Fibroblast of lung (primary cell): ENCODE measurements at places on chromosomes 6 and 20. TPM values are rescaled to one million over a fixed set of nuclear protein-coding genes. Genes with fewer than 3 reads are reported as not detected.

GRCh38 chr6:87408721-87409155 is 966 bp downstream of the CFAP206 start:
- no peaks in the 10 kb centered on the region for H3K27me3 ChIP-seq
- H3K27ac ChIP-seq: peak overlapping the region; percentile 13
- DNase-seq: no peak

DNA sequence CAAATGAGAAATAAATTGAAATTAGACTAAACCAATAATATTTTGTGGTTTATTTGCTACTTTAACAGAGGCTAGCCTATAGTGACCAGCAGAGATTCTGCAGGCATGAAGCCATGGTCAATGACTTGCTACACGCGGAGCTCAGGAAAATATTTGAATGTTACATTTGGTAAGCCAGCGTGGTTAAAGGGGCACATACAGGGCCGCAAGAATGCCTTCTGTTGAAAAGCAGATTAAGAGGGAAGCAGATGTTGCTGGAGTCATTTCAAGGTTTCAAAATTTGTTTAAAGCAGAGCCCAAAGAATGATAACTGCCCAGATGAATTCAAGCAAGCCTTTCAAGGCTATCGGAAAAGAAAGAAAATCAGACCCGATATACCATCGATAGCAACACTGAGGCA is 294.3 kb upstream of the MAN1A1 start:
- H3K4me1 ChIP-seq: no peaks in the 10 kb centered on the region
- DNase-seq: peak; percentile 33
- no peak overlapping the region for H3K27ac ChIP-seq
- H3K4me3 ChIP-seq: no peak overlapping the region

- no peaks in the 10 kb centered on the region for H3K4me1 ChIP-seq
- H3K27ac ChIP-seq: no peak overlapping the region
- no peaks in the 10 kb centered on the region for H3K36me3 ChIP-seq
- no peak overlapping the region for H3K4me3 ChIP-seq
- no peaks in the 10 kb centered on the region for H3K27me3 ChIP-seq
- no peak for DNase-seq
These were observed 88.3 kb upstream of the KCNQ5 start for GRCh38 chr6:72533606-72534005.

- DNase-seq: no peak
- H3K36me3 ChIP-seq: no peaks in the 10 kb centered on the region
These were observed 741.3 kb downstream of the DOK5 start for GRCh38 chr20:55216525-55217242.

DNA sequence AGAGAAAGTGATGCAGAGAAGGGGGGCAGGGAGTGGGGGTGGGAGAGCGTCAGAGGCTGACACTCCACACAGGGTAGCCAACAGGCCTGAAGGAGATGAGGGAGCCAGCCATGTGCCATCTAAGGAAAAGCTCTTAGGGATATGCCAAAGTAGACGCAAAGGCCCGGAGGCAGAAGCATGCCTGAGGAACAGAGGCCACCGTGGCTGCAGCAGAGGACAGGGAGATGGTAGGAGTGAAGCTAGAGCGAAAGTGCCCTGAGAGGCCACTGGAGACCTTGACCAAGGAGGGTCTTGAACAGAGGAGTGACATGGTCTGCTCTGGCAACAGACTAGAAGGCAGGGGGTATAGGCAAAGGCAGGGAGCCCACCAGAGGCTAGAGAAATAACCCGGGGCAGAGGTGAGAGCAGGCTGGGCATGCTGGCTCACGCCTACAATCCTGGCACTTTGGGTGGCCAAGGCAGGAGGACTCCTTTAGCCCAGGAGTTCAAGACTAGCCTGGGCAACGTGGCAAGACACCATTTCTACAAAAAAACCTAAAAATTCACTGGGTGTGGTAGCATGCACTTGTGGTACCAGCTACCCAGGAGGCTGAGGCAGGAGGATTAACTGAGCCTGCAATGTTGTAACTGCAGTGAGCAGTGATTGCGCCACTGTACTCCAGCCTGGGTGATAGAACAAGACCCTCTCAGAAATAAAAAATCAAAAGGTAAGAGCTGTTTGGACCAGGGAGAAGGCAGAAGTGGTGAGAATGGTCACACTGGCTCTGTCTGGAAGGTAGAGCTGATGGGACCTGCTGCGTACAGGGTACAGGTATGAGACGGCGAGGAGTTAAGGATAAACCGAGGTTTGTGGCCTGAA is 6.3 kb downstream of the RRBP1 start:
- H3K36me3 ChIP-seq: peaks cover 12% of the 10 kb centered on the region
- no peak for DNase-seq
- H3K4me1 ChIP-seq: peaks cover 20% of the 10 kb centered on the region
- peak overlapping the region; percentile 24 for H3K27ac ChIP-seq

DNA sequence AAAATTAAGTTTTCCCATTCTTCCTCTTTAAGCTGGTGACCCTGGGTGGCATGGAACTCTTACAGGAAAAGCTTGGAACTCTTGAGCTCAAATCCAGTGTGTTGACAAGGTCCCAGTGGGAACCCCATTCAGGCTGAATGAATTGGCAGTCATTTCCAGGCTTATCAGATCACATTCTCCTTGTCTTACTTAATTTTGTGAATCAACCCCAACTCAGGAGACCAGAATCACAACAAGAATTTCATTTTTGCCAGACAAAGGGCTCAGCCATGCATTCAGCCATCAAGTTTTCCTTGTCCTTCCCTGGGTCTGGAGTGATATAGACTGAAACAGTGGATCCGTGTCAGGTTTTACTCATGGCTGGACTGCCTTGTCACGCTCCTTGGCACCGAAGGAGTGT is 92.1 kb upstream of the EEF1E1 start:
- no peaks in the 10 kb centered on the region for H3K4me1 ChIP-seq
- no peak overlapping the region for H3K4me3 ChIP-seq
- peak; percentile 47 for DNase-seq
- no peak overlapping the region for H3K27ac ChIP-seq
- no peaks in the 10 kb centered on the region for H3K36me3 ChIP-seq
- no peaks in the 10 kb centered on the region for H3K27me3 ChIP-seq

- no peaks in the 10 kb centered on the region for H3K27me3 ChIP-seq
- H3K36me3 ChIP-seq: no peaks in the 10 kb centered on the region
- H3K27ac ChIP-seq: peak overlapping the region; percentile 49
- H3K4me1 ChIP-seq: peaks cover 15% of the 10 kb centered on the region
- DNase-seq: peak; percentile 81
These were observed 22.0 kb downstream of the KIF13A start for GRCh38 chr6:17965397-17965796.

GRCh38 chr6:15088904-15089568 is 156.8 kb upstream of the JARID2 start:
- no peak for DNase-seq
- H3K27ac ChIP-seq: no peak overlapping the region
- no peaks in the 10 kb centered on the region for H3K36me3 ChIP-seq
- no peaks in the 10 kb centered on the region for H3K27me3 ChIP-seq

DNA sequence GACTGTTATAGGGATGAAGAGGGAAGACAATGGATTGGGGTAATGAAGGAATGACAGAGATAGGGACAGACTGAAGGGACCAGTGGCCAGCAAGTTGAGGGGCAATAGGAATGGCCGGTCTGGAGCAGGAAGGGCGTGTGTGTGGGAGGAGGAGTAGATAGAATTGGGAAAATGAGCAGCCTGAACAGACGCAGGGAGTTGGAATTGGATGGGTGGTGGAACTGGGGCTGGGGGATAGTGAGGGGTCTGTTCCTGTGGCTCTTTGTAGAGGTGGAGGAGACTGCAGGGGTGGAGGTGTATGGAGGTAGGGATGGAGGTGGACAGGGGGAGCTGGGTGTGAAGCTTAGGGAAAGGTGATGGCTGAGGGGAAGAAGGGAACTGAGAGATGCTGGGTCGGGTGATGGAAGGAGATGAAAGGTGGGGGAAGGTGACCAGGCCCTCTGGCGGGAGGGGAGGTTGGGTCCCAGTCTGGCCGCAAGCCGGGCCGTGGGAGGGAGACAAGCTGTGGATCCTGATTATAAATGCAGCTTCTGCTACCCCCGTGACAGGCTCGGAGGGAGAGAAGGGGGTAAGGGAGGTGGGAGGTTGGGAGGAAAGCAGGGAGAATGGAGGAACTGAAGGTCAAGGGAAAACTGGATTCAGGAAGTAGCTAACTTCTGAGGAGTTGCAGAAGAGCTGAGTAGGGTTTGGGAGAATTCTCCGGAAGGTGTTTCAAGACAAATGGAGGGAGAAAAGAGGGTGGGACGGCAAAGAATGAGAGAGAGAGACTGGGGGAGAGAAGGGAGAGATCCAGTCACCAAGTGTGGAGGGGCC is 5.2 kb downstream of the SYNGAP1 start:
- no peaks in the 10 kb centered on the region for H3K27me3 ChIP-seq
- peak overlapping the region; percentile 72 for H3K27ac ChIP-seq
- peaks cover 21% of the 10 kb centered on the region for H3K4me1 ChIP-seq

- H3K4me1 ChIP-seq: no peaks in the 10 kb centered on the region
- H3K27ac ChIP-seq: no peak overlapping the region
- DNase-seq: no peak
- no peaks in the 10 kb centered on the region for H3K27me3 ChIP-seq
- H3K36me3 ChIP-seq: no peaks in the 10 kb centered on the region
- H3K4me3 ChIP-seq: no peak overlapping the region
These were observed 44.0 kb downstream of the GABRR2 start for GRCh38 chr6:89270951-89271721.

GRCh38 chr6:127277878-127278843 is 11.5 kb downstream of the RNF146 start:
- no peak overlapping the region for H3K27ac ChIP-seq
- no peak for DNase-seq
- no peaks in the 10 kb centered on the region for H3K27me3 ChIP-seq
- H3K36me3 ChIP-seq: peaks cover 2% of the 10 kb centered on the region

DNA sequence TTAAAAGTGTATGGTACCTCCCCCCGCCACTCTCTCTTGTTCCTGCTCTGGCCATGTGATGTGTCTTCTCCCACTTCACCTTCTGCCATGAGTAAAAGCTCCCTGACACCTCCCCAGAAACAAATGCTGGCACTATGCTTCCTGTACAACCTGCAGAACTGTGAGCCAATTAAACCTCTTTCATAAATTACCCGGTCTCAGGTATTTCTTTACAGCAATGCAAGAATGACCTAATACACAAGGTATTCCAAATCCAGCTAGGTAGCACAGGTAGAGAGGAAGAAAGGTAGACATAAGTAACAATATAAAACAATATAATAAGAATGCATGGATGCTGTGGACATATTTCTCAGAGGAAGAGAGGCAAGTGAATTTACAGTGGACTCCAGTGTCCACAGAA is 394.1 kb upstream of the ARID1B start:
- no peak overlapping the region for H3K4me3 ChIP-seq
- no peaks in the 10 kb centered on the region for H3K36me3 ChIP-seq
- DNase-seq: no peak
- no peak overlapping the region for H3K27ac ChIP-seq

- DNase-seq: no peak
- no peaks in the 10 kb centered on the region for H3K27me3 ChIP-seq
- no peaks in the 10 kb centered on the region for H3K4me1 ChIP-seq
- no peak overlapping the region for H3K27ac ChIP-seq
These were observed 5.3 kb upstream of the FBXO9 start for GRCh38 chr6:53059648-53060589.

GRCh38 chr6:36504982-36505381 is 42.3 kb downstream of the STK38 start:
- no peak overlapping the region for H3K4me3 ChIP-seq
- no peaks in the 10 kb centered on the region for H3K4me1 ChIP-seq
- H3K27ac ChIP-seq: no peak overlapping the region

DNA sequence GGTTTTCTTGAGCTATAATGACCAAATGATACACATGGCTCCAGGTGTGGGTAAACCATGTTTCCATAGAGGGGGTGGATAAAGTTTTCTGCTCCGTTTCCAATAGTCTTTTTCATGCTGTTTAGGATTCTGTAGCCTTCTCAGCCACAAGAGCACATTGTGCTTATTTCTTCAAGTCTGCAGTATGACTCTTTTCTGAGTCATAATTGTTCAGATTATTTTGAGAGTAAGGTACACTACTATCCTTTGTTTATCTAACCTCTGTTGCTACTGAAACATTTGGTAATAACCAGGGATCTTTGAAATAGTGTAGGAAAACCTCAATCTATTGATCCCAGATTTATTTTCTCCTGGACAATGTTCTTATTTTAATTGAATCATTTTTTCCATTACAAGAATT is 247.9 kb upstream of the BMP2 start:
- no peak overlapping the region for H3K27ac ChIP-seq
- H3K4me3 ChIP-seq: no peak overlapping the region
- peak; percentile 86 for DNase-seq
- no peaks in the 10 kb centered on the region for H3K27me3 ChIP-seq

DNA sequence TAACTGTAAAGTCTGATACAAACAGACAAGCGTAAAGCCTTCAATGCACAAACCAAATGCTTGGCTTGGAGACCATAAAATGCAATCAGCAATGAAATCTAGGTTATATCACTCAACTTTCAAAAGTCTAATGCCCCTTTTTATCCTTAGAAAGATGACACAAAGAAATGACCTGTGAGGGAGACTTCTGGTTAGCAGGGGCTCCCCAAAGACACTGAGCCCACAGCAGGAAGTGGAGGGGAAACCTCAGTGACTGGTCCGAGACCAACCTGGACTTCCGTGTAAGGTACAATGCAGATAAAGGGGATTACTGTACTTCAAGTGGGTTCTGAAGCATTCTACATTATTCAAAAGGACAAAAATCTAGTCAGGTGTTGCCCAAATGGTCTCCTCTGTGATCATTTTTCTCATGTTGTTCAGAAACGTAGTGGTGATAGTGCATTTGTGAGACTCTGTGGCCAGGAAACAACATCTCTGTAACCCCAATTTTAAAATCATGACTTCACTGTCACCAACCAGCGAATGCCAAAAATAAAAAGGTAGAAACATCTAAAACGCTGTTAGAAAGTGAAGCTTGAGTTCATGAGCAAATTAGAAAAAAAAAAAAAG is 88.2 kb downstream of the HIVEP2 start:
- H3K36me3 ChIP-seq: no peaks in the 10 kb centered on the region
- H3K27ac ChIP-seq: no peak overlapping the region
- H3K4me3 ChIP-seq: no peak overlapping the region
- peaks cover 2% of the 10 kb centered on the region for H3K4me1 ChIP-seq
- DNase-seq: no peak

DNA sequence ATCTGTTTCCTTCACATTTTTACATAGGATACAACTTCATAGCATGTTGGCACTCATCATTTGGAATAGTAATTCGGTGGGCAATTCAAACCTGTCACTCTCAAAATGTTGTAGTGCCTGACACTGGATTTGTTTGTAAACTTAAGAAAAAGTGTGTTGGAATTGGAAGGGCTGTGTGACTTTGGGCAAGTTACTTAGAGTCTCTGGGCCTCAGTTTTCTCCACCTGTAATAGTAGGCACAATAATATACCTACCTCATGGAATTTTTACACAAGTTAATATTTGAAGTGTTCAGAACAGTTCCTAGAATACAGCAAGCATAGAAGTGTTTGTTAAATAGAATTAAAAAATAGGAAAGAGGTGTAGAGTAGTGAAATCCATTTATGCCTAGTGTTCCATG is 15.0 kb upstream of the BCAS1 start:
- peaks cover 3% of the 10 kb centered on the region for H3K27me3 ChIP-seq
- H3K36me3 ChIP-seq: no peaks in the 10 kb centered on the region
- H3K4me1 ChIP-seq: no peaks in the 10 kb centered on the region
- H3K4me3 ChIP-seq: no peak overlapping the region
- no peak for DNase-seq

TRIM31 gene
- total RNA-seq: not detected in 2 replicates

B3GALT4 gene
- total RNA-seq: 5.1 and 11.1 TPM in 2 replicates

NHLRC1 gene
- total RNA-seq: 3.1 and 3.5 TPM in 2 replicates

KIAA0408 gene
- 1.3 and 2.8 TPM in 2 replicates for total RNA-seq

RIN2 gene
- total RNA-seq: 41.3 and 61.4 TPM in 2 replicates

NKAPL gene
- 2.8 and 3.3 TPM in 2 replicates for total RNA-seq

EYS gene
- total RNA-seq: under 0.01 TPM in 1 of 2 replicates, not detected in the other

NFATC2 gene
- total RNA-seq: under 0.01 and 0.50 TPM in 2 replicates

EIF6 gene
- 111 and 117 TPM in 2 replicates for total RNA-seq

DEF6 gene
- 0.33 and 0.51 TPM in 2 replicates for total RNA-seq

MYLK4 gene
- total RNA-seq: 0.26 and 0.33 TPM in 2 replicates

C6orf47 gene
- total RNA-seq: 20.6 and 26.2 TPM in 2 replicates
